ENCODE measurements at places on chromosomes 7 and 10.

- no peak for DNase-seq
Observed at GRCh38 chr7:38607466-38607865, 23.7 kb downstream of the AMPH start.

DNA sequence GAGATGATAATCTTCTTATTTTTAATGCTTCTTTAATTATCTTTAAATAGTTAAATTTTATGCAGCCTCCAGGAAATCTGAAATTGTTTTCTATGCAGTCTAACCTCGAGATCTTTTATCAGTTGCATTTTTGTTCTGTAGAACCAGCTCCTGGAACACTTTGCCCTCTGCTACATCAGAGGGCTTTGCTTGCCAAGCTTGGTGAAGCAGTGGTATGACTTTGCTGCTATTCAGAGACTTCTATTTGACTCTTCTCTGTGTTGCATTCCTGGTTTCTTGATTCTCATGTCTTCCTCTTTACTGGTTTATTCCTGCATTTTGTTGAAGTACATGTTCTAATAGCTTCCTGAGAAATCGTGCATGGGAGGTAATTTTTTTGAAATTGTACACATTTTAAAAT, 163.7 kb upstream of the TMEM229A start:
- no peak for DNase-seq

GRCh38 chr7:27316311-27316710, 73.7 kb downstream of the EVX1 start:
- no peak for DNase-seq

DNA sequence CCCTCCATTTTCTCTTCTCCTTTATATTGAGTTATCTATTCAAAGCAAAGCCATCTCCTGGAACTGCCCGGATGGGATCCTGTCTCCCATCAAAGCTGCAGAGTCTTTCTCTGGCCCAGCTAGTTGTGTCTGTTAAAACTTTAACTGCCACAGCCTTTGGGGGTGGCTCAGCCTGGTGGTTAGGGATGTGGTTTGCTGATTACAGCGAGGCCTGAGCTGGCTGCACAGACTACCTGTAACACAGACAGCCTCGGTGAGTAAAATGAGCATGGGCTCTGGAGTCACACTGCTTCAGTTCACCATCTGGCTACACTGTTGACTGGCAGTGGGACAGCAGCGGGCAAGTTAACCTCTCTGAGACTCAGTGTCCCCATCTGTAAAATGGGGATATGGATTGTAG, 18.4 kb upstream of the HABP2 start:
- no peak for DNase-seq

GRCh38 chr10:71675295-71675970, 44.1 kb downstream of the C10orf105 start:
- no peak for DNase-seq

DNA sequence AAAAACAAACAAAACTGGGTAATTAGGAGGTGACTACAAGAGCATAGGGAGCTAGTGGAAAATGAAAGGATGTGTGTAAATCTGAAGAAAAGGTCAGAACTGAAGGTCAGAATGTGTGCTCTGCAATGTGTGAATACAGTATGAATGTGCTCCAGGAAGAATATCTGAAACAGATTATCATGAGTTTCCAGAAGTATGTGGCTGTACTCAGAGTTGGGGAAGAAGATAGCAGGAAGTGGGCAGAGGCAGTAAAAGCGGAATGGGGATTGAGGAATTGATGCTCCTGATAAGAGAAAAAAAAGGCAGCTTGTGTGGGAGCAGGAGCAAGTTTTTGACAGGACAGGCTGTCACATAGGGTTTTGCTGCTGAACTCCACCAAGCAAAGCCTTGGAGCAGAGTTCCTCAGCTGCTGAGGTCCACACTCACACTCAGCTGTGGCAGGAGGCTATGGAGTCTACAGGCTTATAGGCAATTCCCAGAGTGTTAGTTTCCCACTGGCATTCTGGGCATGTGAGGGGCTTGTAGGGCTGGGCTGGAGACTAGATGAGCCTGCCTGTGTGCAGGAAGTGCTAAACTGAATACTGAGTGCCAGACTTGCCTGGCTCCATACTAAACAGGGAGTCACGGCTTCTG, 22.9 kb downstream of the H2AZ2 start:
- no peak for DNase-seq

GRCh38 chr7:155487509-155488482, 29.9 kb downstream of the EN2 start:
- DNase-seq = no peak

- DNase-seq = no peak
Observed at GRCh38 chr7:45446195-45446944, 127.8 kb upstream of the ADCY1 start.

DNA sequence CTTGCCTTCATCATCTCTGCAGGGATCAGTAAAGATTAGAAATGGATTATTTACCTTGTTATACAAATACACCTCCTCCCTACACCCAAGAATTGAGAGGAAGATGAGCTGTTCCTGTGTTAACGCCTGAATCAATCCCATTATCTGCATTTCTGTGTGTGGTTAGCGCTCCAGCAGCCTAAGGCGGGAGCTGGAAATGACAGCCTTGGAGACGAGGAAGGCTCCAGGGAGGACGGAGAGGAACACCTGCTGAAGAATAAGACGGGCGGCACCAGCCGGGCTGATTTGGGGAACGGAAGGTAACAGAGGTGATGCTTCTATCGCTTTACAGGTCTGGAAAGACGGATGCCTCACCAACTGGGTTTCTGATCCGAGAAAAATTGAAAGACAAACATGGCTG, 34.2 kb upstream of the DDC start:
- no peak for DNase-seq

DNA sequence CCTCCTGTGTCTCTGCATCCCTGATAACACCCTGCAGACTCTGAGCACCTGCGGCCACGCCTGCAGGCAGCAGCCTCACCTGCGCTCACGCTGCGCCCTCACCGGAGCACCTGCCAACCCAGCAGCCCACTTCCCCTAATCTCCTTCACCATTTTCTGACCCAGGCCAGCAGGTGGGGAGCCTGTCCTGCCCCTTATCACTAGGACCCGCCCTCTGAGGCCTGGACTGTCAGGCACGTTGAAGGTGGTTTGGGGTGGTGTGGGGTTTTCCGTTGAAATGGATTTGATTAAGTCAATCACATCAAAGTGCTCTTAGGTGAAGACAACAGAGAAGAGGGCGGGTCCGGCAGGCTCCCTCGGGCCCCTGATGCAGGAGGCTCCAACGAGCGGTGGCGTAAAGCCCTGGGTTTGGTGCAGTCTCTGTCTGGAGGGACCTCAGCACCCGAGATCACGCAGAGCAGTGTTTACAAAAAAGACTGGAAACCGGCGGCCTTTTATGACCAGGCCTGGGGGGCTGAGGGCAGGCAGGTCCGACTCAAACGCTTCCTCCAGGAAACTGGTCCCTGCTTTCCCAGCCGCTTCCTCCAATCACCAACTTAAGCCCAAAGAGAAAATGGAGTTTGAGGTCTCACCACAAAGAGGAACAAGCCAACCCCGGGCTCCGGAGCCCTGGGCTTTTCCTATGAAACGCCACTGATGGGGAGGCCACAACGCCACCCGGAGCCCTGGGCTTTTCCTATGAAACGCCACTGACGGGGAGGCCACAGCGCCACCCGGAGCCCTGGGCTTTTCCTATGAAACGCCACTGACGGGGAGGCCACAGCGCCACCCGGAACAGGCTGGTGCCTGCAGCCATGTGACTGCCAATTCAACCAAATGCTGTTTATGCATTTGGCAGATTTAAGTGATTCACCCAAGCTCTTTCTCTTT, 45.5 kb downstream of the DPYSL4 start:
- peak; percentile 16 for DNase-seq

GRCh38 chr10:2980116-2980515, 87.2 kb upstream of the PFKP start:
- DNase-seq = no peak

GRCh38 chr10:78706256-78706655, 362.5 kb upstream of the ZMIZ1 start:
- no peak for DNase-seq

DNA sequence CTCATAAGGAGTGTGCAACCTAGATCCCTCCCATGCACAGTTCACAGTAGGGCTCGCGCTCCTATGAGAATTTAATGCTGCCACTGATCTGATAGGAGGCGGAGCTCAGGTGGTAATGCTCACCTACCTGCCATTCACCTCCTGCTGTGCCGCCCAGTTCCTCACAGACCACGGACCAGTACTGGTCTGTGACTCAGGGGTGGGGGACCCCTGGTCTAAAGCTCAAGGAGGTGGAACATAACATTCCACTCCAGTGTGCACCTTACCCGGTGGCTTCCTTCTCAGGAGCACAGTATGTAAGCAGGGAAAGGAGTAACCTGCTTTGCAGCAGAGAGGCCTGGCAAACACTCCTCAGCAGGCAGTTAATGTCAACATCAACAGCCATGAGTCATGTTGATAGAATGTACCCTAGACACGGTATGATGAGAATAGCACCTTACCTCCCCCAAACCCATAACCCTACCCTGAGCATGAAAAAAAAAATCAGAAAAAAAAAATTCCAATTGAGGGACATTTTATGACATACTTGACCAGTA, 273.5 kb downstream of the FGFR2 start:
- DNase-seq = no peak

DNA sequence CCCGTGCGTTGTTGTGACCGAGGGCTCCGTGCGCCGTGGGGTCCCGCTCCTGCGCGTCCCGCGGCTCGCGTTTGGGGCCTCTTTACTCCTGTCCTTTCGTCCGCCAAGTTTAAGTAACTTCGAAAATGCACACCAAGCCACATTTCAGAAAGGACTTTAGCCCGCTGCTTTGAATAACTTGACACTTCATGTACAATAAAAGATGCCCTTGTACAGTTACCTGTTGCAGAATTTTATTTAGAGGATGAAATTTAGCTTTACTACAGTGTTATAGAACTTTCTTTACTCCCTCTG, 459 bp downstream of the SUGCT start:
- DNase-seq = no peak

- DNase-seq = no peak
Observed at GRCh38 chr7:14023342-14023741, 33.9 kb upstream of the ETV1 start.

- no peak for DNase-seq
Observed at GRCh38 chr10:27369880-27370279, 129.3 kb upstream of the ACBD5 start.

Measured in stimulated activated CD4-positive, alpha-beta T cell treated with anti-CD3 and anti-CD28 coated beads, Interleukin-4, amount 100 ng/mL, for 4 hours (primary cell).